ENCODE measurements at places on chromosomes 6 and 20. TPM values are rescaled to one million over a fixed set of nuclear protein-coding genes. Genes with fewer than 3 reads are reported as not detected.

DNA sequence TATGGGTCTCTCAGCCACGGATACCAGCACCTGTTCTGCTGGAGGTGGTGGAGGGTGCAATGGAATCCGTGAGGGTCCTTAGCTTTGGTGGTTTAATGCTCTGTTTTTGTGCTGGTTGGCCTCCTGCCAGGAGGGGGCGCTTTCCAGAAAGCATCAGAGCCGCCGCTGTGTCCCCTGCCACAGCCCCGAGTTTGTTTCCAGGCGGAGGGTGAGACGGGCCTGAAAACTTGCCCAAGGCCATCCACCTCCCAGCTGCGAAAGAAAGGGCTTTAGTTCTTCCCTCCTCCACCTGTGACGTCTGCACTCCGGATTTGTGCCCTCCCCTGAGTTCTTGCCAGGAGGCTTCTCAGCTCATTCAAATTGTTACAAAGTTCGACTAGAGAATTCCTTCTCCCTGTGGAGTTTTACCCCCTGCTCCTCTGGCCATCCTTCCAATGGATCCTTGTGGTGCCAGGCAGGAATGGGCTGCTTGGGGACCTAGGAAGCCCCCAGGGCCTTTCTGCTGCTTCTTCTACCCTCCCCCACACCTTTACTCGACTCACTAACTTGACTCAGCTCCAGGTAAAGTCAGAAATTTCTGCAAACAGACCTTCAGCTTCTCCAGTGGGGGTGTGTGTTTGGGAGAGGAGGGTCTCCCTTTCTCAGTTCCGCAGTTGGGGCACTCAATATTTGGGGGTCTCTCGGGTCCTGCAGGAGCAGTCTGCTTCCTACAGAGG, 873.7 kb downstream of the KIF16B start:
- no peaks in the 10 kb centered on the region for H3K4me1 ChIP-seq
- H3K4me3 ChIP-seq, result no peak overlapping the region
- no peak overlapping the region for H3K27ac ChIP-seq
- DNase-seq, result no peak
- no peaks in the 10 kb centered on the region for H3K27me3 ChIP-seq

- DNase-seq, result no peak
- no peak overlapping the region for H3K4me3 ChIP-seq
- no peaks in the 10 kb centered on the region for H3K36me3 ChIP-seq
Measured at GRCh38 chr6:123039431-123039830, 43.4 kb downstream of the CLVS2 start.

GRCh38 chr6:22447249-22448196, 121.8 kb upstream of the HDGFL1 start:
- no peaks in the 10 kb centered on the region for H3K36me3 ChIP-seq
- H3K4me1 ChIP-seq, result 0 out of 2 replicates have a peak, but pooled peaks cover 7% of the 10 kb centered on the region
- no peak overlapping the region for H3K4me3 ChIP-seq
- no peak for DNase-seq

GRCh38 chr20:46621492-46621891, 29.8 kb downstream of the SLC13A3 start:
- H3K27me3 ChIP-seq, result peaks cover 18% of the 10 kb centered on the region
- no peak overlapping the region for H3K4me3 ChIP-seq
- H3K27ac ChIP-seq, result no peak overlapping the region
- no peaks in the 10 kb centered on the region for H3K36me3 ChIP-seq

DNA sequence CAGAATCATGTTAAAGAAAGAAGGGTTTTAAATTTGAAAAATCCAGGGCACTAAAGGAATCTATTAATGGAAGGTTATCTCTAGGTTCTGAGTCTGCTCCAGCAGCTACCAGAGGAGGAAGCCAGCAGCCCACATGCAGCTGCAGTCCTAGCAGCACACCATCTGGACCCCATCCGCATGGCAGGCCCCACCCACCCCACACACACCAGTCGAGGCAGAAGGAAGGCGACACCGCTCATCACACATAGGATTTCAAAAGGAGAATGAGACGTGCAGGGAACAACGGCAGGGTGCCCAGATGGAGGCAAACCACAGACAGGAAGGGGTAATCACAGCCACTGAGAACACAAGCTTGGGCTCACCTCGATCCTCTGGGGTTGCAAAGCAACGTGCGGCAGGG, 78.9 kb downstream of the GINS1 start:
- no peak overlapping the region for H3K27ac ChIP-seq
- DNase-seq, result no peak
- H3K36me3 ChIP-seq, result peaks cover 3% of the 10 kb centered on the region

Gene TAPBP
- total RNA-seq, result 246 TPM

Measured in Panc1 (cell line).